Nephron progenitor cell (in vitro differentiated cells): ENCODE measurements at places on chromosomes 12 and 14.

GRCh38 chr14:36502558-36503508, 17.2 kb downstream of the NKX2-1 start:
- DNase-seq: no peak

DNA sequence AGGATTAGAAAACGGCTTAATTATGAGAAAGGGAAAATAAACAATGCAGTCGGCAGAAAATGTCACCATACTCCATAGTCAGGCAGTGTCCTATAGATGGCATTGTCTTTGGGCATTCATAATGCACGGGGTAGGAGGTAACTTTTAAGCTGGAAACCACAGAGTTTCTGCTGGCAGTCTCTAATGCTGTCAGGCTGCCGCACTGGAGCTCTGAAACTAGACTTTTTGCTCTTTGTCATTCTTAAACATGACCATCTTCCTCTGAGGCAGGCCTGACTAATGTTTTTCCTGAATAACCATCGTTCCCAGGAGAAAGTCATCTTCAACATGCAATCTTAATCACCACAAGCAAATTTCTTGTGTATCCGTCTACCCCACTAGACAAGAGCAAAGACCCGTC, 108.8 kb downstream of the ETNK1 start:
- DNase-seq: no peak

GRCh38 chr14:70641548-70642302, at the start of gene TTC9:
TSS of gene TTC9 (plus strand) at chr14:70641916. CDS start at chr14:70642130, 214 bp downstream.
- peak; percentile 68 for DNase-seq

DNA sequence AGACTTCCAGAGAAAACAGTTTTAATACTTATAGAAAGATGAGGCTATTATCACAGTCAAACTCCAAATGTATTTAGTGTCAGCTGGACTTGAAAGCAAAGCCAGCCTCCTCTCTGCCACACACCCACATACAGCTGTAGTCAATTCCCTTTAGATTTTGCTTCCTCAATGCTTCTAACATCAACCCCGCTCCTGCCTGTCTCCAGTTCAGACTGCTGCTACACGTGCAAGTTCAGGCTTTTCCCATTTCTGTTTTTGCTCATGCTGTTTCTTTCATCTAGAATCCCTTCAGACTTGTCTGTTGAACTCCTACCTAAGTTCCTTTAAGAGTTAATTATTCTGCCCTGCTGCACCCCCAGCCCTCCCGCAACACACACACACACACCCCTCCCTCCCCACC, 380.0 kb downstream of the KCNH5 start:
- DNase-seq: no peak

DNA sequence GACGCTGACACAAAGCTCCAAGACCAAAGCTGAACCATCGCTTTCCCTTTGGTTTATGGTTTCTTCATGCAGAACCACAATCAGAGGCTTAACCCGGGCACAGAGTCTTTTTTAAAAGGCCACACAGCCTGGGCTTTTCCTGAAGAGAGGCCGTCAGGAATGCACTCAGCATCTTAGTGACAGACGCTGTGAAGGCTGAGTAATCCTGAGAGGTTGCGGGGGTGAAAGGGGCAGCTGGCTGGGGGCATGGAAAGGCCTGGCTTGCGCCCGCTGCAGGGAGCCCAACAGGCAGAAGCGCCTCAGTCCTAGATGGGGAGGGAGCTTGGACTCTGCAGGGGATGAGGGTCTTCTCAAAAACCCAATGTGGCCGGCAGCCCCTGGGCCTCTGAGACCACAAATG, 13.6 kb downstream of the CTDSP2 start:
- peak; percentile 15 for DNase-seq

- DNase-seq: peak; percentile 74
Measured at GRCh38 chr14:88551094-88551870, 3.5 kb downstream of the PTPN21 start.

GRCh38 chr14:50038398-50039119, 77.8 kb downstream of the VCPKMT start:
- DNase-seq: no peak

- DNase-seq: no peak
Measured at GRCh38 chr14:90756755-90757345, 59.4 kb downstream of the TTC7B start.

- no peak for DNase-seq
Measured at GRCh38 chr14:92585981-92586937, 72.7 kb downstream of the RIN3 start.

- no peak for DNase-seq
Measured at GRCh38 chr12:48998497-48999353, 450 bp downstream of the DDN start.

DNA sequence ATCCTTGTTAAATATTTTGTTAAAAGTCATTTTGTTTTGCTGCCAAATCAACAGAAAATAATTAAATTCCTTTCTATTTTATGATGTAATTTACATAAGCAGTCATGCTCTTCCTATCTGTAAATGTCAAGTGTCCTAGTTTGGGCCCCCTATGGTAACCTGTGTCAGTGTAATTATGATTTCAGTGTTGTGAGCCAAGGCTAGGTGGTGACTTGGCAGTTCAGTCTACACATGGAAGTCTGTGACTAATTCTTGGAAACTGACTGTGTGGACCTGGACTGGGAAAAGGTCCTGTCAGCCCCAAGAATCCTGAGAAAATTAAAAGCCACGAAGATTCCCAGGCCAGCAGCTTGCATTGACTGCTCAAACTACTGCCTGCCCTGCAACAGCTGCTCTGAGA, 371.0 kb downstream of the FUT8 start:
- no peak for DNase-seq

DNA sequence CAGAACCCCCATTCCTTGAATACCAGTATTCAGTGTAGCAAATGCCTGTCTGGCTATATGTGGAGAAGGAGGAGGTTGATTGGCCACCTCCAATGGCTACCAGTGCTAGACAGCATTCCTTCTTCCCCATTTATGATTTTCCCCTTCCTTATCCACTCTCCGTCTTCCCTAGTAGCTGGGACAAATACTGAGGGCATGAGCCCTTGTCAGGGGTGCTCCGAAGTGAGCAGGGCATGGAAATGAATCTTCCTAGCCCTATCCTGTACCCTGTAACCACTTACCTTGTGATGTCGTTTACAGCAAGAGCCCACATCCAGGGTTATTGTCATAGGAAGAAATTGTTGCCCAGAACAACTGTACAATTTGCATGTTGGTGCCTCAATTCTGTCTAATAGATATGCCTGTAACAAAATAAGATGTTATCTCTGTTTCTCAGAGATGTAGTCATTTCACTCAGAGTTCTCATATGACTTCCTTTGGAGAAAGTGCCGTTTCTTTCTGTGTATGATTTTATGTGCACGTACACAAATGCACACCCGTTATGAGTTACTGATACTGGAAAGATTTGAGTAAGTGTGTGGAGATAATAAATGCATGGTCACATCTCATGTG, 423.7 kb downstream of the EGLN3 start:
- no peak for DNase-seq
